Aorta (tissue), 5 donors: ENCODE measurements at places on chromosomes 11 and 22. TPM values are rescaled to one million over a fixed set of nuclear protein-coding genes. Genes with fewer than 3 reads are reported as not detected.

- no peak for DNase-seq
Measured at GRCh38 chr22:28582806-28583205, 96.8 kb downstream of the TTC28 start.

Gene SLC6A5
- not detected for total RNA-seq

DNA sequence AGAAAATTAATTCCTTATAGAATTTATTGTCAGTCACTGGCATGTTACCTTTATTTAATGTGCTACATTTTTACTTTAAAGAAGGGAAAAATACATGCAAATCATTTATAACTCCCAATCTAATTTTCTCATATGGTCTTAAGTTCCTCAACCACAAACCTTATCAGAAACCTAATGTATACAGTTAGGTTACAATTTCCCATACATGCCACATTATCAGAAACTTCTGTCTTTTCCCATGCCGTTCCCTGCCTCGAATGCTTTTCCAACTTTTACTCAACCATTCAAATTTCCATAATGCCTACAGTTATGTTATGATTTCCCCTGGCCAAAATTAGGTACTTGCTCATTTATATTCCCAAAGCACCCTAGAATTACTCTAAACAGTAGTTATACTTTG lies 13.5 kb downstream of the RSF1 start:
- DNase-seq = no peak

DNA sequence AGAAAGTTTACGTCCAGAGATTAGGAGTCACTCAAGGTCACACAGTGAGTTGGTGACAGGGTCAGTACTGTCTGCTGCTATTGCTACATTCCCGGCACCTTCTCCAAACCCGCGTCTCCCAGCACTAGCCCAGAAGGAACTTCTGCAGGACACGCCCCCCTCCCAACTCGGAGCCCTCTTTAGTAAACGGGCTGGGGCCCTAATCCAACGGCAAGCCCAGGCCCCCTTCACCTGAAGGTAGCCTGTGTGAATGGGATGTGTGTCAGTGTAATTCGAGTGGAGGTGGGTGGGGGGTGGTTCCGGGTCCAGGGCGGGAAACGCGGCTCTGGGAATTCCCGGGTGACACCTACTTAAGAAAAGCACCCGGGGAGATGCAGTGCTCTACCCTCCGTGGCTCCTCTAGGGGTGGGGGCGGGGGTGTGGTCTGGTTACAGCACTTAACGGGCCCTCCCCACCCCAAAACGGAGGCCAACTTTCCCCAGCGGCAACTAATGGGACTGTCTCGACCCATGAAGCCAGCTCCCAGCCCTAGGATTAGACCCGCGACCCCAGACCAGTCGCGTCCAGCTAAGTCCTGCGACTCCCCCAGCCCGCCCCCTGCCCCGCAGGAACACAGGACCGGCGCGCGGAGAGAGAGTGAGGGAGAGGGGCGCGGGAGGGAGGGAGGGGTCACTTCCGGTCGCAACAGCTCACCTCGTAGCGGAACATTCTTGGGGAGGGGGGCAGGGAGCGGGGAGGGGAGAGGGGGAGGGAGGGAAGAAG lies 468 bp downstream of the PATL1 start:
- peak; percentile 83 for DNase-seq

Gene LRRC75B
- 4.6 TPM for total RNA-seq
